Hepatocyte (in vitro differentiated cells): ENCODE measurements at places on chromosomes 1 and 21. TPM values are rescaled to one million over a fixed set of nuclear protein-coding genes. Genes with fewer than 3 reads are reported as not detected.

Gene DMRTA2
- not detected in 2 replicates for polyA plus RNA-seq

Gene KCNJ6
- polyA plus RNA-seq, result 0.46 and 0.52 TPM in 2 replicates

Gene C8B
- 7.4 and 29.0 TPM in 2 replicates for polyA plus RNA-seq

Gene GPR89B
- 16.3 and 25.8 TPM in 2 replicates for polyA plus RNA-seq

Gene EDARADD
- 1.3 and 1.7 TPM in 2 replicates for polyA plus RNA-seq

GRCh38 chr1:48715921-48716320 is 60.8 kb downstream of the BEND5 start:
- H3K4me3 ChIP-seq, result no peak overlapping the region
- H3K36me3 ChIP-seq, result no peaks in the 10 kb centered on the region
- no peak for DNase-seq
- H3K27me3 ChIP-seq, result no peaks in the 10 kb centered on the region
- no peak overlapping the region for H3K27ac ChIP-seq
- peaks cover 11% of the 10 kb centered on the region for H3K4me1 ChIP-seq

- H3K27me3 ChIP-seq, result no peaks in the 10 kb centered on the region
- DNase-seq, result peak; percentile 10
- no peak overlapping the region for H3K4me3 ChIP-seq
Observed at GRCh38 chr21:25568246-25568645, 39.0 kb downstream of the MRPL39 start.

GRCh38 chr1:116737855-116738321 is 16.3 kb upstream of the CD2 start:
- no peaks in the 10 kb centered on the region for H3K36me3 ChIP-seq
- H3K4me3 ChIP-seq, result no peak overlapping the region
- no peaks in the 10 kb centered on the region for H3K27me3 ChIP-seq
- no peak for DNase-seq
- H3K4me1 ChIP-seq, result no peaks in the 10 kb centered on the region
- H3K27ac ChIP-seq, result no peak overlapping the region

DNA sequence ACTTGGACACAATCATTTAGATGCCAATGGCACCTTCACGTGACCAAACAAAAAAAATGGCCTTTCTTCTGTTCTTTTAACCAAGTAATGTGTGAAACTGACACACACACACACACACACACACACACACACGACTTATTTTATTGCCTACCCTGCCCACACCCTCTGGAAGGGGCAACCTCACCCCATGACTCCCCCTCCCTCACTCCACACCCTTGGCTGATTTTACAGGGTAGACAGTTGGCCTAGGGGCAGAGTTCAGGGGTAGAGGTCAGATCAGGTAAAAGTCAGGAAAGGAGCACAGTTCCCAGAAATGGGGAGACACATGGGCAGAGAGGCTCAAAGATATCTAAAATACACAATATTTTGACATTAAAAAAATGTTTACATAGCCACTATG is 144.8 kb upstream of the GJB5 start:
- H3K27ac ChIP-seq, result no peak overlapping the region
- H3K4me3 ChIP-seq, result no peak overlapping the region
- DNase-seq, result no peak
- H3K4me1 ChIP-seq, result no peaks in the 10 kb centered on the region
- H3K36me3 ChIP-seq, result no peaks in the 10 kb centered on the region
- peaks cover 8% of the 10 kb centered on the region for H3K27me3 ChIP-seq

GRCh38 chr1:166145499-166145898 is 21.3 kb downstream of the FAM78B start:
- H3K36me3 ChIP-seq, result no peaks in the 10 kb centered on the region
- H3K4me3 ChIP-seq, result no peak overlapping the region
- no peaks in the 10 kb centered on the region for H3K27me3 ChIP-seq

- no peak overlapping the region for H3K27ac ChIP-seq
- H3K36me3 ChIP-seq, result no peaks in the 10 kb centered on the region
- DNase-seq, result no peak
- no peaks in the 10 kb centered on the region for H3K4me1 ChIP-seq
- H3K4me3 ChIP-seq, result no peak overlapping the region
- no peaks in the 10 kb centered on the region for H3K27me3 ChIP-seq
Observed at GRCh38 chr1:26856604-26857469, 6.1 kb upstream of the SFN start.

DNA sequence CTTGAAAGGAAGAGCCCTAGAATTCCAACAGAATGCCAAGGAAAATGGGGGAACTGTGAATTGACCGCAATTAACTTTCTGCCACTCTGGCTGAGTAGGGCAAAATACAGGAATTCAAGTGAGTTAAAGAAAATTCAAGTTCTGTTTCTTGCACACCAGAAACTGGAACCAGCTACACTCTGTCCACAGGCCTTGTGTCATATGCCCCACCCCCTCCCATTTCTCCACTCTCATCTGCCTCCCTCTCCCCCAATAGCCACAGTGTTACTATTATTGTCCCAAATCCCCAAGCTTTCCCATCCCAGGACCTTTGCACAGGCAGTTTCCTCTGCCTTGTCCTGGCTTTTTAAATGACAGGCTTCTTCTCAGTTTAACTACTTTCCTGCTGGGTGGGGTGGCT is 4.3 kb upstream of the STK40 start:
- peaks cover 14% of the 10 kb centered on the region for H3K4me1 ChIP-seq
- H3K4me3 ChIP-seq, result no peak overlapping the region
- no peaks in the 10 kb centered on the region for H3K27me3 ChIP-seq
- no peak for DNase-seq
- H3K36me3 ChIP-seq, result no peaks in the 10 kb centered on the region

GRCh38 chr1:180248731-180249681 is 18.9 kb downstream of the LHX4 start:
- H3K4me3 ChIP-seq, result no peak overlapping the region
- peaks cover 3% of the 10 kb centered on the region for H3K27me3 ChIP-seq

- no peaks in the 10 kb centered on the region for H3K36me3 ChIP-seq
- no peak overlapping the region for H3K4me3 ChIP-seq
- no peaks in the 10 kb centered on the region for H3K27me3 ChIP-seq
- no peak overlapping the region for H3K27ac ChIP-seq
- no peak for DNase-seq
- peaks cover 17% of the 10 kb centered on the region for H3K4me1 ChIP-seq
Observed at GRCh38 chr1:51281807-51282206, 45.7 kb downstream of the RNF11 start.
